ENCODE measurements at places on chromosomes 5 and 9.

DNA sequence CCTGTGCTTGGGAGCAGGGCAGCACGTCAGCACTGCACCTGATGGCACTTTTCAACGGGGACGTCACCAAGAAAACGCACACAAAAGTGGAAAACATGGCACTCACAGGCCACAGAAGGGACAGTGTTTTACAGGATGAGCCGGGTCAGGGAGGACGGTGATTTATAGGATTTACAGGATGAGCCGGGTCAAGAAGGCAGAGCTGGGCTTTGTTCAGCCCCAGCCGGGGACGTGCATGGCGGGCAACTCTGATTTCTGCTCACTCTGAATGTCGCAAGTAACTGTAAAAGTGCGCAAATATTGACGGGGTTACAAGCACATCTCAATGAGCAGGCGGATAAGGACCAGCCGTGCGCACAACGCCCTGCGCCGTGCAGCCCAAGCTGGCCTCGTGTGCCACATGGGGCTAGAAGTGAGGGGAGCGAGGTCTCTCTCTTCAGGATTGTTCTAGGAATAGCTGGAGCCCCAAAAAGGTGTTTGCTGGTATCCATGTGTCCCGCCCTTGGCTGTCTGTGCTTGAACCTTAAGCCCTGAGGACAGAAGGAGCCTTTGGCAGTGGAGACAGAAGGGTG is 16.4 kb downstream of the SLC6A18 start:
- no peak for DNase-seq
- H3K27ac ChIP-seq, result no peak overlapping the region
- H3K36me3 ChIP-seq, result no peaks in the 10 kb centered on the region
- no peaks in the 10 kb centered on the region for H3K27me3 ChIP-seq
- H3K4me1 ChIP-seq, result no peaks in the 10 kb centered on the region

DNA sequence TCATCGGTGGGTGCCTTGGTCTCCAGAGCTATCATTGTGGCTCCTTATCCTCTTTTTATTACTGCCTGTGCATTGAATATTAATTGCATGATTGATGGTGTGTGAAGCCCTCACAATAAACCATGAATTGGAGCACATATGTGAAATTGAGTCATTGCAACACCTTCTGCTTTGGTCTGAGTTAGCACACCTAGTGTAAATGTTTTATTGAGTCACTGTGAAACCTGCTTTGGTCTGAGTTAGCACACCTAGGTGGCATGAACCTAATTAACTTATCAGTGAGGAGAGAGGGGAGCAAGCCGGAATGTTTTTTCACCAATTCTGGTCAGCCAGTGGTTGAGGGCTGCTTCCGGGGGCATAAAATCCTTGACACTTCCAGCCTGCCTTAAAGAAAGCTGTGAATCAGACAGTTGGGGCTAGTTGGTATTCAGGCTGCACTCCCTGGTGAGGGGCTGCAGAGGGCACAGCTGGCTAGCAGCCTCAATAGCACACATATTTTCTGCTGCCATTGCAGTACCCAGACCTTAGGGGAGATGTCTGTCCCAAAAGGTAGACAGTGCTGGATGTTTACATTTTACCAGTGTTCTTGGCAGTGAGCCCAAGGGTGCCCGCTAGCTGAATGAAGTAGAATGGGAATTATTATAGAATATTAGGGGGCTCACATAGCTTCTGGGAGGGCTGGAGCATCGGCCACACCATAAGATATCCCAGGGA is 76.5 kb upstream of the GOLM1 start:
- no peak overlapping the region for H3K27ac ChIP-seq
- no peaks in the 10 kb centered on the region for H3K4me1 ChIP-seq
- no peaks in the 10 kb centered on the region for H3K27me3 ChIP-seq
- no peak overlapping the region for H3K4me3 ChIP-seq
- H3K36me3 ChIP-seq, result no peaks in the 10 kb centered on the region

GRCh38 chr5:62509806-62510205 is 68.8 kb upstream of the LRRC70 start:
- no peaks in the 10 kb centered on the region for H3K4me1 ChIP-seq
- H3K4me3 ChIP-seq, result no peak overlapping the region
- DNase-seq, result no peak
- H3K27me3 ChIP-seq, result no peaks in the 10 kb centered on the region
- H3K27ac ChIP-seq, result no peak overlapping the region

GRCh38 chr9:22112870-22113821 is 104.0 kb upstream of the CDKN2B start:
- H3K4me1 ChIP-seq, result peaks cover 7% of the 10 kb centered on the region
- H3K27ac ChIP-seq, result no peak overlapping the region
- H3K36me3 ChIP-seq, result no peaks in the 10 kb centered on the region
- DNase-seq, result no peak

DNA sequence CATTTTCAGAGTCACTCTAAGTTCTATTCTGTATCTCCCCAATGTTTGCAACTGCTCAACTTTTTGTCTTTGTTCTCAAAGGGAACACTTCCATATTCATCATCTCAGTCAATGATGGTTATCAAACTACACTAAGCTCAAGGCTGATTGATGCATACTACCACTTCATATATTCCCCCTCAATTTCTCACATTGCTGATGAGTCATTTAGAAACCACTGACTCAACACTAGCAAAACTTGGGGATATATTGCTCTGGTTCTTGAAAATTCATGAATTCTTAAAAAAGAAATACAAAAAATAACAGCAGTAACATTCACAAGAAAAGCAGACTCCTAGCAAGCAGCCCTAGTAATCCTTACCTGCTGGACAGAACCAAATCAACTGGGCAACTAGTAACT is 52.2 kb downstream of the ABHD17B start:
- H3K4me1 ChIP-seq, result no peaks in the 10 kb centered on the region
- DNase-seq, result no peak
- H3K27me3 ChIP-seq, result no peaks in the 10 kb centered on the region
- H3K4me3 ChIP-seq, result no peak overlapping the region

DNA sequence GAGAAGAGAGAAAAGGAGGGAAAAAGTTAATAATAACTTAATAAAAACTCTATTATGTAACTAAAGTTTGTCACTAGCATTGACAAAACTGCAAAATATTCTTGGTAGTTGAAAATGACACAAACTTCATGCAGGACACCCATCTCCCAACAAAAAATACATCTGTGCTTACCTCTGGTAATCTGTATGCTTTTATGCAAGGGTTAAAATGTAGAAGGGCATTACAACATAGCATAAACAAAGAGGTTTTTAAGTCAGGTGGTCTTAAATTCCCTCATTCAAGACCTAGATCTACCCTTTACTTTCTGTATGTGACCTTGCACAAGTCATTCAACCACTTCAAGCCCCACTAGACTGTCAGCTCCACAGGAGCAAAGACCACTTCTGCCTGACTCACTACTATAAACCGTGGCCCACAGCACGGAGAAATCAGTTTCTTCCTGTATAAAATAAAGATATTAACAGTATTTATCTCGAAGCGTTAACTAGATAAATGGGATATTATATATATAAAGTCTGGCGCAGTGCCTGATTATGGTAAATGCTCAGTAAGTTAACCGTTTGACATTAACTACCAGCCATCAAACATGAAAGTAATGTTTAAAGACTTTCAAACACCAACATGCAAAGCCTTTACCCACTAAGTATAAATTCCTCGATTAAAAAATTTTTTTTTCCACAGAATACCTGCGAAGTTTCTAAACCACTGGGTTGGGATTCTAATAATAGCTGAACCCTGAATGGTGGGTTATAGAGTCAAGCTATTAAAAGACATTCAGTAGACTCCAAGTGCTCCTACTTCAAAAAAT is 2.0 kb downstream of the FBXL17 start:
- peak overlapping the region; percentile 91 for H3K4me3 ChIP-seq
- H3K36me3 ChIP-seq, result no peaks in the 10 kb centered on the region
- H3K4me1 ChIP-seq, result no peaks in the 10 kb centered on the region
- no peak overlapping the region for H3K27ac ChIP-seq

DNA sequence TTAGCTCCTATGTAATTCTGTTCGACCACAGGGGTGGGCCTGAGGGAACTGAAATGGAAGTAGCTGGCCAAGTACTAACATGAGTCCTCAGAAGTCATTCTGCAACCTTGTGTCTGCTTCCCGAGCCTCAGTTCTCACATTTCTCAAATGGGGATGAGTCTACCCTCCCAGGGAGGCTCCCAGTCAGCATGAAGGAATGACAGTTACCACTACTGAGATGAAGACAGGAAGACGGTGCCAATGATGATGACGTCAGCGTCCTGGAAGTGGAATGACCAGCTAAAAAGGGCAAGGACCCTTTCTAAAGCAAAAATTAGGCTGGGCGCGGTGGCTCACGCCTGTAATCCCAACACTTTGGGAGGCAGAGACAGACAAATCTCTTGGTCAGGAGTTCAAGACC is 6.8 kb downstream of the PIP5KL1 start:
- H3K27ac ChIP-seq, result no peak overlapping the region
- H3K27me3 ChIP-seq, result peaks cover 13% of the 10 kb centered on the region
- no peaks in the 10 kb centered on the region for H3K36me3 ChIP-seq
- peaks cover 9% of the 10 kb centered on the region for H3K4me1 ChIP-seq

DNA sequence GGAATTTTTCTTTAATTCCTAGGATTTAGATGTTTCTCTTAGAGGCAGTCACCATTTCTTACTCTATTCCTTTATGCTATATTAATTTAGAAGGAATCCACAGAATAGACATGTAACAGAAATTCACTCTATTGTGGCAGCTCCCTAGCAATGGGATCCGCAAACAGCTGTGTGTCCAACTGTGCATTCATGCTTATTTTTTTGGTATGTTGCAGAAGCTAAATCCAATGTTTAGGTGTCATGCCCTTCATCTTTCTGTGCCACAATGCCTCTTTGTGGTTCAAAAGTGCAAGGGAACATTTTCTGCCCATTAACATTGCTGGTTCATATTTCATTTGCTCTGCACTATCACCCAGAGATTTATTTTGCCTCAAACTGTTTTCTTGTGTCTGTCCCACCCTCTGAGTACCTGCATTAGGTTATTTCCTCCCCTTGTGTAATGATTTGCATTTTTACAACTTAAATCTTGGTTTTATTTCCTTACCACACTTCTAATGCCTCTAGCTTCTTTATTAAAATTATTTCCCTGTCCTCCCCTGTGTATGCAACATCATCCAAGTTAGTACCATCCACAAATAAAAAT is 816.5 kb downstream of the EFNA5 start:
- H3K4me3 ChIP-seq, result no peak overlapping the region
- H3K4me1 ChIP-seq, result no peaks in the 10 kb centered on the region
- no peaks in the 10 kb centered on the region for H3K27me3 ChIP-seq
- no peaks in the 10 kb centered on the region for H3K36me3 ChIP-seq
- H3K27ac ChIP-seq, result no peak overlapping the region

DNA sequence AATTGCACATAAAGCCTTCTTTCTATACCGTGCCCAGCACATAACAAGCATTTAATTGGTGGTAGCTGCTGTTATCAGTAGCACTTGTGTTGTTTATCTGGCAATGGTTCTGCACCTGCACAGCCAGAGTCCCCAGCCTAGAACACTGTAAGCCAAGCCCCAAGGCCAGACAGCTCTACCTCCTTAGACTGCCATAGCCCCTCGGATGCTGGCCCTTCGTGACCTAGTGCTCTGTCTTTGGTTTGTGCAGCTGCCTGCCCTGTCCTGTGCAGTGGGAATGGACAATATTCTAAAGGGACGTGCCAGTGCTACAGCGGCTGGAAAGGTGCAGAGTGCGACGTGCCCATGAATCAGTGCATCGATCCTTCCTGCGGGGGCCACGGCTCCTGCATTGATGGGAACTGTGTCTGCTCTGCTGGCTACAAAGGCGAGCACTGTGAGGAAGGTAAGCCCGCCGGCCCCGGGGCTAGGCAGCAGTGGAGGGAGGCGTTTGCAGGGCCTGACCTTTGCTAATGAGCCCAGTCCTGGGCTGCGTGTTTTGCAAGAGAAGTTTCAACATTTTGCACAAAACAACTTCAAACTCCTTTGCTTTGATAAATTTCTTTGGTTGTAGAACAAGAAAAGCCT is 173.3 kb upstream of the WWC1 start:
- no peak overlapping the region for H3K4me3 ChIP-seq
- no peaks in the 10 kb centered on the region for H3K27me3 ChIP-seq
- peaks cover 4% of the 10 kb centered on the region for H3K4me1 ChIP-seq

- H3K4me3 ChIP-seq, result no peak overlapping the region
- H3K36me3 ChIP-seq, result peaks cover 3% of the 10 kb centered on the region
- peaks cover 3% of the 10 kb centered on the region for H3K4me1 ChIP-seq
These were observed 4.5 kb downstream of the NFIB start for GRCh38 chr9:14309403-14309802.

GRCh38 chr5:66849803-66850202 is 253.6 kb downstream of the MAST4 start:
- H3K4me3 ChIP-seq, result no peak overlapping the region
- H3K27me3 ChIP-seq, result no peaks in the 10 kb centered on the region
- H3K36me3 ChIP-seq, result no peaks in the 10 kb centered on the region
- peak; percentile 80 for DNase-seq

DNA sequence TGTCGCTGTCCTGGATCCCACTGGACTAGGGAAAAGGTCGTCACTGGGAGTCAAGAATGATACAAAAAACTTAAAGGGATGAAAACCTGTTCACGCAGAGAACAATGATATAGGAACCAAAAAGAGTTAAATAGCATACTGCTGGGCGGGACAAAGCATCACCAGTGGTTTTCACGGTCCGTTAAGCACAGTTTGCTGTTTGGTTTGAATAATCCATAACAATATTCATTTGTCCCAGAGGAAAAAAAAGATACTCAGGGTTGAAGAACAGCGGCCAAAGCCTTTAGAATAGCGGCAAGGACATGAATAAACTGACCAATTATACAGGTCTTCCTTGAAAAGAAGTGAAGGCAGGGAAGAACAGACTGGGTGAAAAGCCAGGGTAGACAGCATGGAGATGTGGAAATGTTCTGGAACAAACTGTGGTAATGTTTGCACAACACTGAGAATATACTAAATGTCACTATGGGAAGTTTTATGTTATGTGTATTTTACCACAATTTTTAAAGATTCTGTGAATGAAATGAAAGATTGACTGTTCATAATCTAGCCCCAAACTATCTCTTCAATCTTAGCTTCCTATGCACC is 60.8 kb downstream of the MTMR12 start:
- no peak for DNase-seq
- no peaks in the 10 kb centered on the region for H3K27me3 ChIP-seq
- H3K4me3 ChIP-seq, result no peak overlapping the region
- no peak overlapping the region for H3K27ac ChIP-seq

- H3K27me3 ChIP-seq, result no peaks in the 10 kb centered on the region
- no peak for DNase-seq
- no peak overlapping the region for H3K27ac ChIP-seq
These were observed 1330.4 kb upstream of the WWC1 start for GRCh38 chr5:166961028-166961427.

GRCh38 chr9:102479191-102479590 is 515.9 kb upstream of the CYLC2 start:
- no peak for DNase-seq
- H3K27ac ChIP-seq, result no peak overlapping the region
- H3K36me3 ChIP-seq, result no peaks in the 10 kb centered on the region
- no peak overlapping the region for H3K4me3 ChIP-seq

GRCh38 chr5:4576161-4576748 is 563.9 kb upstream of the ADAMTS16 start:
- no peaks in the 10 kb centered on the region for H3K36me3 ChIP-seq
- no peaks in the 10 kb centered on the region for H3K27me3 ChIP-seq
- no peak for DNase-seq
- H3K27ac ChIP-seq, result no peak overlapping the region

Measured in trophoblast cell (in vitro differentiated cells and primary cell).